ENCODE measurements at places on chromosomes 5 and 9.

GRCh38 chr5:158205992-158206391 lies 347.0 kb upstream of the CLINT1 start:
- DNase-seq: no peak

- DNase-seq: peak; percentile 2
These were observed 158.8 kb downstream of the C9orf152 start for GRCh38 chr9:110048976-110049698.

GRCh38 chr5:180790020-180790419 lies 12.6 kb downstream of the MGAT1 start:
- no peak for DNase-seq

DNA sequence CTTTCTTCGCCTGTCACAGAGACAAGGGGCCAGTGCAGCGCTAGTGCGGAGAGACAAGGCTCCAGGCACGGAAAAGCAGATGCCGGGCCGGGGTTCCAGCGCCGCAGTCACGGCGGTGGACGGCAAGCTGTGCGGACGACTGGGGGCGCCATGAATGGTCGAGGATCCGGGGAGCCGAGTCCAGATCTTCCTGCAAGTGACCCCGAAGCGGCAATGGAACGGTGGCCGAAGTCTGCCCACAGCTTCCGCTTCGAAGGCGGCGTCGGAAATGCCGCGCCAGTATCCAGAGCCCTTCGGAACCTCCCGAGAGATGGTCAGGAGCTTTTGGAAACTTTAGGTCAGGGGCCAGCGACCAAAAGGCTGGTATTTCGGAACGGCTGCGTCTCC lies 601 bp upstream of the FAF2 start:
- DNase-seq: no peak

- no peak for DNase-seq
These were observed 50.5 kb downstream of the SH3PXD2B start for GRCh38 chr5:172403817-172404216.

DNA sequence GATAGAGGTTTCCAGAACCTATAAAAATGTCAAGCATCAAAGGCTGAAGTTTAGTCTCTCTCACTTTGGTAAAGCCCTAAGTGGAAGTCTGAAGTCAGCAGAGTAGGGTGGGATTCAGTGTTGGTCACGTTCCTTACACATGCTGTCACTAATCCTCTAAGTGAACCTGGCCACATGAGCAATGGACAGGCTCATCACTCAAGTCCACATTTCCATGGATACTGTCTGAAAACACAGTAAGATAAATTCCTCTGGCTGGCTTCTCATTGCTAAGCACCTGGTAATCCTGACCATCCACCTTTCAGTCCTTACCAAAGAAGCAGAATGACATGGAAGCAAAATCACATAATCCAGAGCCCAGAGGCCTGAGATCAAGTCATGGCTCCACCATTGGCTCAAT lies 43.8 kb downstream of the GNA14 start:
- DNase-seq: no peak

DNA sequence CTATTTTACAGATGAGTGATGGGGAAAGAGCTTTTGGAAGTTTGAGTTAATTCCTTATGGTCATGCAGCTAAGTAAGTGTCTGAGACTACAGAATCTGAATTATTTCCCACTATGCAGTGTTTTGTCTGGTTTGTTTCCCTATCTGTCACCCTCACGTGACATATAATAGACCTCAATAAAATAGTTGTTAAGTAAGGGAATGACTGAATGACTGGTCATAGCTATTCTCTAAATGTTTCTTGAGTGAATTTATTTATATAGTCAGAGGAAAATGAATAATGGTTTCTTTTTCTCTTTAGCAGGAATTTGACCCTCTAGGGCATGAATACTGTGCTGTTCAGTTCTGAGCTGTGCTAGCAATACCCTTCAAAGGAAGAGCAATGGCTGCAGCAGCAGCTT lies 10.3 kb downstream of the TRIM32 start:
- no peak for DNase-seq

DNA sequence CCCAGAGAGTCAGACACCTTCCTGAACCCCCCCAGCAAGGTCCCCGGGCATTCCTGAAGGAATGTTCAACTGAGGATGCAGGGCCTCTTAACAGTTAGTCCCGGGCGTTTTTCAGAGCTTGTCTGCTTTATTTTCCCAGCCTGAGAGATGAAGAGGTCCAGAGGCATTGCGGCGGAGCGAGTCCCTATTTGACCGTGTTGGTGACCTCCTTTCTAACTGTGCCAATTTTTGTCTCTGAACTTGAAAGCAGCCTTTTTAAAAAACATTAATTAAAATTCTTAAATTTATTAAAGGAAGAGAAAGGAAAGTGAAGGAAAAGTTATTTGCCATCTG lies 433 bp upstream of the PTAR1 start:
- no peak for DNase-seq

GRCh38 chr5:152560512-152561137 lies 155.5 kb upstream of the NMUR2 start:
- DNase-seq: no peak

DNA sequence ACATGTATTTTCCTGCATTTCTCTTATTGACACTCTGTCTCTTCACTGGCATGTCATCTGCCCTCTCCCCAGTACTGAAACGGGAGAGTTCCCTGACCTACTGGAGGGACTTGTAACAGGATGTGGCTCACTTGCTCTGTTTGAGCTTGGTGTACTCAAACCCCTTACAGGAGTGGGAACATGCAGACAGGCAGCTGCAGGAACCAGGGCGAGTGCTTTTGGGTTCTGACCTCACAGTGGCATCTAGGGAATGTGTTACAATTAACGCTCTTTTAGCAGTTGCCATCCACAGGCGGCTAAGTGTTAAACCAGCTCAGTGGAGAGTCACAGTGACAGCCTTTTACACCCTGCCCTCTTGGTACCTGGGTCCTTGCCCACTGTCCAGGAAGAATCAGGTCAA lies 300.3 kb upstream of the GRAMD2B start:
- DNase-seq: no peak

DNA sequence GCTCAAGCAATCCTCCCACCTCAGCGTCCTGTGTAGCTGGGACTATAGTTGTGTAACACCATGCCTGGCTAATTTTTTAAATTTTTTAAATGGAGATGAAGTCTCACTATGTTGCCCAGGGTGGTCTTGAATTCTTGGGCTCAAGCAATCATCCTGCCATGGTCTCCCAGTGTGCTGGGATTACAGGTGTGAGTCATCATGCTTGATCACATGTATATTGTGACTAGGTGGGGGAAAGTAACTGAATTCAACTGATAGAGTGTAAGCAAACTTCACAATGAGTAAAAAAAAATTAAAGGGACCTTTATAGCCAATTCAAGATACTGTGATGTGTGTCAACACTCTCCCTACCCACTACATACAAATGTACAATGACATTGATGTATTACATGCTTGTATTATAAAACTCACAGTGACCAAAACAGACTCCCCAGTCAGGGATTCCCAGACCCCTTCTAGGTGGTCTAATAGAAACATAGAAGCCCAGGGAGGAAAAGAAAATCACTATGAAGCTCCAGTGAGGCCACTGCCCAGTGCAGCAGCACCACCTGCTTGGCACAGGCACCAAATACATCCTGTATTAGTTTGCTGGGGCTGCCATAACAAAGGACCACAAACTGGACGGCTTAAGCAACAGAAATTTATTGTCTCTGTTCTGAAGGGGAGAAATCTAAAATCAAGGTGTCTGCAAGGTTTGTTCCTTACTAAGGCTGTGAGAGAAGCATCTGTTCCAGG lies 8.8 kb downstream of the PLGRKT start:
- DNase-seq: no peak
